ENCODE measurements at places on chromosomes 11 and 22. TPM values are rescaled to one million over a fixed set of nuclear protein-coding genes. Genes with fewer than 3 reads are reported as not detected.

DNA sequence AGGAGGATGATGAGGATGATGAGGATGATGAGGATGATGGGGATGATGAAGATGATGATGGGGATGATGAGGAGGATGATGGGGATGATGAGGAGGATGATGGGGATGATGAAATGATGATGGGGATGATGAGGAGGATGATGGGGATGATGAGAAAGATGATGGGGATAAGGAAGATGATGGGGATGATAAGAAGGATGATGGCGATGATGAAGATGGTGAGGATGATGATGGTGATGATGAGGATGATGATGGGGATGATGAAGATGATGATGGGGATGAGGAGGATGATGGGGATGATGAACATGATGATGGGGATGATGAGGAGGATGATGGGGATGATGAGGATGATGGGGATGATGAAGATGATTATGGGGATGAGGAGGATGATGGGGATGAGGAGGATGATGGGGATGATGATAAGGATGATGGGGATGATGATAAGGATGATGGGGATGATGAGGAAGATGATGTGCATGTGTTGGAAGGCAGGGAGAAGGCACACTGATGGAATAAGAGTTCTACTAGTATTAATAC, 78.9 kb upstream of the MTMR2 start:
- no peak for DNase-seq

DNA sequence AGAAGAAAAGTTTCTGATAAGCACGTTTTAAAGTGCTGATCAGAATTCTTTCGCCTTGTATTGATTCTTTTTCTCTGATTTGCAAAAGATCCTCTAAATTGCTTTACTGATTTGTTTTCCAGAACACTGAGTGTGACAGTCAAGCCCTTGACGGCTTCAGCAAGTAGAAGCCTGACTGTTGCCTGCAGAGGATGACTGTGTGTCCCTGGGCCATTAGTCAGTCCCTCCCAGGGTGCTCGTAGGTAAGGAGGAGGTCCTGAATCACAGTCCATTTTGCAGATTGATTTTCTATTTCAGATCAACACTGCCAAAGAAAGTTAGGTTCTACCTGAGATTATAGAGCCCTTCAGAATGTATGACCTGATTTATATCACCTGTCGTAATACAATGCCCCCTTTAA, 38.6 kb upstream of the POGLUT3 start:
- DNase-seq, result no peak

- DNase-seq, result no peak
Measured at GRCh38 chr11:18245396-18245795, 3.1 kb downstream of the SAA2 start.

DNA sequence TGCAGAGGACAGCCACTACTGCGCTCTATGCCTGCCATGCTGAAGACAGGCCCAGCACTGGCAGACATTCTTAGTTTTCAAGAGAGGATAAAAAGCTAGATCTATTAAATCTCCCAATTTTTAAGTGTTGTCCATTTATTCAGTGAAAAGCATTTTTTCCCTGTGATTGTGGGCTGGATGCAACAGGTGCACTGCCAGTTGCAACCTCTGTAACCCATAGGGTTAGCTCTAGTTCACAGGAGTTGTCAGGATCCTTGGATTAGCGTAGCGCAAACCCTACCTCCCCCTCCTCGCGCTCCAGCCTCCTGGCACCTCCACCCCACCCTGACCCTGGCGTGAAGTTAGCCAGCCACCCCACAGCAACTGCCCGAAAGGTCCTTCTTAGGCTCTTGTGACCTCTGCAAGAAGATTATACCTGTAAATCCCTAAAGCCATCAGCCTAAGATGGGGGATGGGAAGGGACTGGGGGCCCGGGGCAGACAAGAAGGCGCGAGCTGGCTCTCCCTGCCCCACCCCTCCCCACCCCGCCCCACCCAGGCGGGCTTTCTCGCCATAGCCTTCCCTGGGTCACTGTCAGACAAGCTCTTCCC, 30.9 kb downstream of the EIF3F start:
- peak; percentile 67 for DNase-seq

DNA sequence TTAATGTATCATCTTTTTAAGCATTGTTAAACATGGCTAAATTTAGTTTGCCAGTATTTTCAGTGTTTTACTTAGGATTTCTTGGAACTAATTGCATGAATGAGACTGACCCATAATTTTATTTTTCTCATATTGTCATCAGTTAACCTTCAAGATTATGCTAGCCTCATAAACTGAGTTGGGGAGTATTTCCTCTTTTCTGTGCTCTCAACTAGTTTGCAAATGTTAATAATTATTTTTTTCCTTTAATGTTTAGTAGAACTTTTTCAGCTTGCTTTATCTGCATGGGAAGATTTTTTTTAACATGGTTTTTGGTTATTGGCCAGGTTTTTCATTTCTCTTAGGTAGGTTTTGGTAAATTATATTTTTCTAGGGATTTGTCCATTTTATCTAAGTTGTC, 235.4 kb upstream of the SESN3 start:
- no peak for DNase-seq

DNA sequence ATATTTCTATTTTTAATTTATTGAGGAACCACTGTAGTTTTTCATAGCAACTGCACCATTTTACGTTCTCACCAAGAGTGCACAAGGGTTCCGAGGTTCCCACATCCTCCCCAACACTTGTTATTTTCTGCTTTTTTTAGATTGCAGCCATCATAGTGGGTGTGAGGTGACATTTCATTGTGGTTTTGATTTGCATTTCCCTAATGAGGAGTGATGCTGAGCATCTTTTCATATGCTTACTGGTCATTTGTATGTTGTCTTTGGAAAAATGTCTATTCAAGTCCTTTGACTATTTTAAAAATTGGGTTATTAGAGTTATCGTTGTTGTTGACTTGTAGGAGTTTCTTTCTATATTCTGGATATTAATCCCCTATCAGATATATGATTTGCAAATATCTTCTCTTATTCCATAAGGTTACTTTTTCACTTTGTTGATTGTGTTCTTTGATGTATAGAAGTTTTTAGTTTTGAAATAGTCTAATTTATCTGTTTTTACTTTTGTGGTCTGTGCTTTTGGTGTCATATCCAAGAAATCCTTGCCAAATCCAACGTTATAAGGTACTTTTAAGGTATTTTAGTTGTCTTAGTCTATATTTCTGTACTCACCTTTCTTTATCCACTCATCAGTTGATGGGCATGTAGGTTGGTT, 9.0 kb downstream of the NEAT1 start:
- DNase-seq, result no peak

- DNase-seq, result no peak
Measured at GRCh38 chr11:67282155-67282875, 6.8 kb upstream of the ANKRD13D start.

- DNase-seq, result peak; percentile 81
Measured at GRCh38 chr11:118198370-118198769, 21.9 kb upstream of the SCN2B start.

- no peak for DNase-seq
Measured at GRCh38 chr22:29621761-29622526, 18.5 kb downstream of the NF2 start.

DNA sequence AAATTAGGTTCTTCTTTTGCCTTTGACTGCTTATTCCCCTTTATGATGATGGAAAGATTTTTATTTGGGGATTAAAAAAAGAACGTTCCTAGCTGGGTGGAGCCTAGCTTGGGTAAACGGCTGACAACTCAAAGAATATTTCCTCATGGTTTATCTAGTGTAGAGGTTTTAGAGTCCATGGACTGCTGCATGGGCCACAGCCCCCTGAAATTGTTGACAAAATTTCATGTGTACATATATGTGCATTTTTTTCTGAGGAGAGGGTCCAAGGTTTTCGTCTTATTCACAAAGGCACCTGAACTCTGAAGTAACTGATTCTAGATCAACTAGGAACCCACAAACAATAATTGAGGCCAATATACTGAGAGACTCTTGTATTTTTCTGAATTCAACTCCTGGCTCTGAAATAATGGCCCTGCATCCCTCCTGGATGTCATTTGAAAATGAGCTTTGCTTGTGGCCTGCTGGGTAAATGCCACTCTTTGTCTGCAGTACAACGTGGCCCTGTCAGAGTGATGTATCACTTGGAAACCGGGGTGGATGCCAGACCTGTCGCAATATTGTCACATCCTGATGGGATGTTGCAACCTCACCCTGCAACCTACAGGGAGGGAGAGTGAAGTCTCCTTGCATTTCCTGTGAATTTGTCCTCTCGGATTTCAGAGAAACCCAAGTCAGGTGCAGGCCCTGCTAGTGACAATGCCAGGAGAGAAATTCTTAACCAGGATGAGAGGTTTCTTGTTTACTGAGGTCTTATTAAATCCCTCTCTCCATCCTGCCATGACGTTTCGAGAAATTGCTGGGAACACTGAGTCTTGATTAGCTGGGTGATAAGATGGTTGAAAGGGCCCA, 33.8 kb downstream of the EHF start:
- DNase-seq, result no peak

GRCh38 chr11:64298966-64299846, 952 bp upstream of the CATSPERZ start:
- peak; percentile 82 for DNase-seq

- peak; percentile 11 for DNase-seq
Measured at GRCh38 chr11:63506876-63507275, 992 bp downstream of the LGALS12 start.

DNA sequence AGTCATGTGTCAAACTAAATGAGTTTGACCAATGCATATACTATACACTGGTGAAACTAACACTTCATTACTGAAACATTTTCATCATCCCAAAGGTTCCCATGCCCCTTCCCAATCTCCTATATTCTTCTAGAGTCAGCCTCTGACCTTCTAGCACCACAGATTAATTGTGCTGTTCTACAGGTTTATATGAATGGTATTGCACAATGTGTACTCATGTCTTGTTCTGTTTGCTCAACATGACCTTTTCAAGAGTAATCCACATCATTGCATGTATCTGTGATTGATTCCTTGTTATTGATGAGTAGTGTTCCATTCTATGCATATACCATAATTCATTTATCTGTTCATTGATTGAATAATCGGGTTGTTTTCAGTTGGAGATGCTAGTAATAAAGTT, 7.5 kb upstream of the OR8G1 start:
- DNase-seq, result no peak

- DNase-seq, result no peak
Measured at GRCh38 chr11:26830218-26830617, 108.4 kb upstream of the SLC5A12 start.

DNA sequence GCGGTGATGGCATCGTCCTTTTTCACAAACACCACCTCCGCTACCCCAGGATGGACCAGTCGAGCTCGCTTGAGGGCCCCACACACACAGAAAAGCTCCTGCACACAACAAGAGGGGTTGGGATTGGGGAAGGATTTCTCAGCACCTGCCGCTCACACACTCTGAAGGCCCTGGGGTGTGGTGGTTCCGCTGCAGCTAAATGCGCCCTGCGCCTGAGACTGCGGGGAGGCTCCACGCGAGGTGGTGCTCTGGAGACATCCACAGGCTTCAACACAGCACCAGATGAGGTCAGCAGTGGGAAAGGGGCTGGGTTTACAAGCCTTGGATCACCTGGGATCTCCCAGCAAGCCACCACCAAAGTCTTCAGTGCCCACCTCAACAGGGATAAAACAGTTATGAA, 22.7 kb downstream of the POLDIP3 start:
- DNase-seq, result no peak

GRCh38 chr11:72950685-72951084, 136.5 kb downstream of the ATG16L2 start:
- DNase-seq, result peak; percentile 46

DNA sequence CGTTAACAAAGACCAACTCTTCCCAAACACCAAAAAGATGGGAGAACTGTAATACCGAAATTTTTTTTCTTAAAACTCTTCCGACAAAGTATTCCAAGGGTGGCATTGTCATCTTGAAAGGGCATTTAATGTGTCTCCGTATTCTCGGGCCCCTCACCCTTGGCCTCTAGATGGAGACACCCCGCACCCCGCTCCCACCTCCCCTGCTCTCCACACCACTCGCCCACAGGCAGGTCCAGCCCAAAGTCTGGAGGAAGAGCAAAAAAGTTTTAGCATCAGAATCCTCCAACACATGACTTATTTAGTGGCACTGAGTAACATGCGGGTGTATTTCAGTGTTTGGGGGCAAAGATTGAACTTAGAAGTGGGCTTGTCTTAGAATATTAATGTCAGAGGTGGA, 20.7 kb downstream of the SPATA19 start:
- DNase-seq, result peak; percentile 73

DNA sequence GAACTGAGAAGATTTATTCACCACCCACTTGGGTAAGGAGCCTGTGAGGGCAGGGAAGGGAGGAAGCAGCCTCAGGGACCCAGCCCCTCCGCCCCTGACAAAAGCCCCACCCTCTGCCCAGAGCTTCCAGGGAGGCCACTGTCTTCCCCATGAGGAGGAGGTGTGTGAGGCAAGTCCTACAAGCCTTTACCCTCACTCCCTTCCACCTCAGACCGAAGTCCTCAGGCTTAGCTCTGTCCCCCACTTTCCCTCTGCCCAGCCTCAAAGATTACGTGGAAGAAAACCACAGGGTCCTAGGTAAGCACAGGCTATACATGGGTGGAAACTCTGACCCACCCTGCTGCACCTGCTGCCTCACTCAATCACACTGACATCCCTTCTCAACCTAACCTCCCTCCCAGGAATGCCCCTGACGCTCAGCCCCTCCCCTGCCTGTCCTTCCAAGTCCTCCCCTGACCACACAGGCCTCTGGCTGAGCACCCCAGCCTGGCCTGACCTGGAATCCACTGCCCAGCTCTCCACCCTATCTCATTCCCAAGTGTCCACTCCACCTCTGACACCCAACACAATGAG, 3.6 kb upstream of the ARAP1 start:
- peak; percentile 54 for DNase-seq

- DNase-seq, result no peak
Measured at GRCh38 chr11:46601129-46601528, 7.3 kb upstream of the AMBRA1 start.

- DNase-seq, result no peak
Measured at GRCh38 chr11:15975742-15976141, 380.6 kb downstream of the SOX6 start.

DNA sequence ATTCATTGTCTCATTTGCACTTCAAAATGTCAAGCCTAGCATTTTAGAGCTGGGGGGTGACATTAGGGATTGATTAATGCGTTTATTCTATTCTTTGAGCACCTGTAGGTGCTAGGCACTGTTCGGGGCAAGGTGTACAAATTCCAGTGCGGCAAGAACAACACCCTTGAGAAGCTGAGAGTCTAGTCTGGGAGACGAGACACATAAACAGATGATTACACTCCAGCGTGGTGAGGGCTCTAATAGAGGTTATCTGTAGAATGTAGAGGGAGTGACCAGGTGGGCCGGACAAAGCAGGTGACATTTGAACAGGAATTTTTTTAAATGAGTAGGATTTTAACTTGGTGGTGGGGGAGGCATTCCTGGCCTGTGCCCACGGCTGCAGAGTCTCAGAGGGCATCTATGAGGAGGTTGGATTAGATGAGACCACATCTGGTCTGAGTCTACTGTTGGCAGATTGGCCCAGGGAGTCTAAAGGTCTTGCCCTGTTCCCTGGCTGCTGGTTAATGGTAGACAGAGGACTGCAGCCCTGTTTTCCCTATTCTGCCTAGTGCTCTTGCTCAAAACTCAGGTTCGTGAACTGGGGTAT, 970 bp downstream of the CAT start:
- DNase-seq, result no peak

GRCh38 chr11:92765965-92766371, 203.5 kb upstream of the MTNR1B start:
- peak; percentile 33 for DNase-seq

GRCh38 chr11:70156291-70157037, 46.6 kb upstream of the FADD start:
- no peak for DNase-seq

HORMAD2 gene
- not detected for total RNA-seq

GLYATL2 gene
- total RNA-seq, result not detected

PRRG4 gene
- total RNA-seq, result 0.44 TPM

OR8H3 gene
- total RNA-seq, result not detected

SHISAL1 gene
- 1.3 TPM for total RNA-seq

BRSK2 gene
- 23.6 TPM for total RNA-seq

SRPRA gene
- total RNA-seq, result 65.9 TPM

TEX54 gene
- not detected for total RNA-seq
